ENCODE measurements at places on chromosomes 4 and X. TPM values are rescaled to one million over a fixed set of nuclear protein-coding genes. Genes with fewer than 3 reads are reported as not detected.

ZDHHC15 gene
- total RNA-seq, result 0.69 TPM

AKAP14 gene
- not detected for total RNA-seq

XK gene
- total RNA-seq, result 1.1 TPM

GUCY1B1 gene
- 4.5 TPM for total RNA-seq

GAGE1 gene
- total RNA-seq, result not detected

All from lower leg skin (tissue), 4 donors.